ENCODE measurements at places on chromosomes 1 and 21. TPM values are rescaled to one million over a fixed set of nuclear protein-coding genes. Genes with fewer than 3 reads are reported as not detected.

The FCGR1A gene
- not detected for total RNA-seq

The CFHR4 gene
- total RNA-seq: not detected

The FBXO44 gene
- 12.1 TPM for total RNA-seq

The TAS1R1 gene
- 0.17 TPM for total RNA-seq

The FBLIM1 gene
- 10.7 TPM for total RNA-seq

The SCAMP3 gene
- 18.5 TPM for total RNA-seq

The CA6 gene
- not detected for total RNA-seq

The ZNF697 gene
- 7.6 TPM for total RNA-seq

The SPRR1A gene
- total RNA-seq: not detected

The COL9A2 gene
- total RNA-seq: 4.3 TPM

The PHACTR4 gene
- 3.9 TPM for total RNA-seq

The CFHR5 gene
- total RNA-seq: not detected
